ENCODE measurements at places on chromosomes 16 and 17.

GRCh38 chr17:50945779-50946222 lies 79.6 kb upstream of the TOB1 start:
- no peak for DNase-seq

- no peak for DNase-seq
These were observed 3.7 kb downstream of the HAPSTR1 start for GRCh38 chr16:9095171-9095570.

DNA sequence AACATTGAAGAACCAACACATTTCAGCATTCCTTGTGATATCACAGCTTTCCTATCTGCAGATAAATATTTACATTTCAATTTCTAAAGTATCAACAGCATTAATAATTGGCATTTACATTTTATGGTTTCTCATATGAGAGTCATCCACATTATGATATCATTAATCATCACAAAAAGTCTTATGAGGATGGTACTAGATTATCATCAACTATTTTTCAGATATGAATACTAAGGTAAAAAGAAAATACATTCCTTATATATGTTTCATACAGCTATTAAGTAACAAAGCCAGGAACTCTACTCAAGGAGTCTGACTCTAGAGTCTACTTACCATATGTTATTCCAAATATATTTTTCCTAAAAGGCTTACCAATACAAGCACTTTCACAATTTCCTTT lies 40.7 kb downstream of the ABCA5 start:
- DNase-seq = no peak

DNA sequence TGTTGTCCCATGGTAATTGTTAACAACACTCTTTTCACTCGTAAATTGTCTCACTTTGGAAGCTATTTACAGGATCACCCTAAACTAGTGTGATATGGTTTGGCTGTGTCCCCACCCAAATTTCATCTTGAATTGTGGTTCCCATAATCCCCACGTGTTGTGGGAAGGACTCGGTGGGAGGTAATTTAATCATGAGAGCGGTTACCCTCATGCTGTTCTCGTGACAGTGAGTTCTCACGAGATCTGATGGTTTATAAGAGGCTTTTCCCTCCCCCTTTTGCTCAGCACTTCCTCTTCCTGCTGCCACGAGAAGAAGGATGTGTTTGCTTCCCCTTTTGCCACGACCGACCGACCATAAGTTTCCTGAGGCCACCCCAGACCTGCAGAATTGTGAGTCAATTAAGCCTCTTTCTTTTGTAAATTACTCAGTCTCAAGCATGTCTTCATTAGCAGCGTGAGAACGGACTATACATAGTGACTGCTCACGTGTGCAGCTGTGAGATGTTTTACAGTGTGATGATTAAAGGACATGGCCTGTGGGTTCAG lies 34.4 kb downstream of the DNAH3 start:
- DNase-seq = peak; percentile 2

DNA sequence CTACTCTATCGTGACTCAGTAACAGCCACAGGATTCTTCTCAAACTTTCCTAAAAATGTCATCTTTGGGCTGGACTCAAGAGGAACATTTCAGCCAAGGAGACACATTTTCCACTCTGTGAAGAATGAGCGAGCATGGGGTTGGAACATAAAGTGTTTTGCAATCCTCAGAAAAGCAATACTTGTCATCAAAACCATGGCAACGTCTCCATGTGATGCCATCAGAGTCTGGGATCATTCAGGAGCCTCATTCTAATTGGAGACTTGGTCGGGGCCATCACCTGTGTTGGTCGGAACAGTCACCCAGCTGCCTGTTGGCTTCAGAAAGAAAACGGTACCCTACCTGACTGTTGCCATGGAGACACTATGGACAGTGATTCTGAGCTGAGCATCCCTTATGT lies 25.5 kb downstream of the MYOCD start:
- no peak for DNase-seq

GRCh38 chr16:80150978-80151721 lies 389.6 kb upstream of the DYNLRB2 start:
- DNase-seq = no peak

GRCh38 chr16:30439720-30440348 lies 5.8 kb downstream of the SEPHS2 start:
- no peak for DNase-seq

GRCh38 chr16:31270795-31271194 lies 11.0 kb downstream of the ITGAM start:
- no peak for DNase-seq
